ENCODE measurements at places on chromosomes 12 and 14. TPM values are rescaled to one million over a fixed set of nuclear protein-coding genes. Genes with fewer than 3 reads are reported as not detected.

DNA sequence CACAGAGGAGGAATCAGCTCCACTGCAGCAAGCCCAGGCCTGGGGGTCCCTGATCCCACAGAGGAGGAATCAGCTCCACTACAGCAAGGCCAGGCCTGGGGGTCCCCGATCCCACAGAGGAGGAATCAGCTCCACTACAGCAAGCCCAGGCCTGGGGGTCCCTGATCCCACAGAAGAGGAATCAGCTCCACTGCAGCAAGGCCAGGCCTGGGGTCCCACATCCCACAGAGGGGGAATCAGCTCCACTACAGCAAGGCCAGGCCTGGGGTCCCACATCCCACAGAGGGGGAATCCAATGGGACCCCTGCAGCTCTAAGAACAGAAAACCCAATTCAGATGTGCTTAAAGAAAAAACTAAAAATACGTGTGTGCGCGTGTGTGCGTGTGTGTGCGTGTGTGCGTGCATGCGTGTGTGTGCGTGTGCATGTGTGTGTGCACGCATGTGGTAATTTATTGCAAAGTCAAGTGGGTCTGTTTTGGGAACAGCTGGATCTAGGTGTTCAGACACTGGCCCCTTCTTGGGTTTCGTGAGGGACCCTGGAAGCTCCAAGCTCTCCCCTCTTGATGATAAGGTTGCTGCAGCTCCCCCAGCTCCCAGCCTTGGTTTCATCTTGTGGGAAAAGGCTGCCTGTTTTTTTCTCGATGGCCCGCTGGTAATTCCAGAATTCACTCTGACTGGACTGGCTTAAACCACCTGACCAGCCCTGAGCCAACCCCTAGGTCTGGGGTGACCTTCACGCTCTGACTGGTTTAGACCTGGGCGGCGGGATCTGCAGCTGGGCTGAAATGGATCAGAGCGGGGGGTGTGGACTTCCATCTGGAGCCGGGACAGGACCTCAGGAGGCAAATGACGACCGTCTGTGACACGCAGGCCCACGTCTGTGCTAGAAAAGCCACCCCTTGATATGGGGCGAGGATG is 47.1 kb downstream of the GALNT9 start:
- DNase-seq = no peak

DNA sequence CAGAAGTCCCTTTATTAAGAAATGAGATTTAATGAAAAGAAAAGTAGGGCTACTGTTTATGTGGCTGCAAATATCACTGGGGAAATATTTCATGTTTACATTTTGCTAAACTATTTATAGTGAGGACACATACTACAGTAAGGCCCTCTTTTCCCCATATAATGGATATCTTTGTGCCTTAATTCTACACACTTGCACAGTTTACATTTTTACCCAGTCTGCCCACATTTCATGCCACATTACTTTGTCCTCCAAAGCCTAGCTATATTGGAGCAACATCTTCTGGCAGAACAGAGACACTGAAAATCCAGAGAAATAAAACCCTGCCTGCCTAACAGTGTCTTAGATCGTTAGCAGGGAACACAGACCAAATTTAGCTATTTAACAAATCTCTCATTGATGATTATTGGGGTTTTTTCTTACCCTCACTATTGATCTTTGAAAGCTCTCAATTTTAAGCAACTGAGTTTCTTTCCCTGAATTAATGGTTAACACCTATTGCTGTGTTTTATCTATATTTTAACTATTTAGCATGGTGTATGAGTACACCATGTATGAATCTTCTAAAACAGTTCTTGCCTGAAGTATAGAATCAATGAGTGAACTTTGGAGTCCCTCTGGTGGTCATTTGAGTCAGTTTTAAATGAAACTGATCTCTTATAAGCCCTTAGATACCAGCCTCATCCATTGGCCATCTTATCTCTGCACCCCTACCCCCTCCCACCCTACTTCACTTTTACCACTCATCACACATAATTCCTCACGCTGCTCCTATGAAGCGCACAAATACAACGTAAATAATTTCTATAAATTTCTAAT is 170.2 kb downstream of the BCAT1 start:
- DNase-seq = no peak

DNA sequence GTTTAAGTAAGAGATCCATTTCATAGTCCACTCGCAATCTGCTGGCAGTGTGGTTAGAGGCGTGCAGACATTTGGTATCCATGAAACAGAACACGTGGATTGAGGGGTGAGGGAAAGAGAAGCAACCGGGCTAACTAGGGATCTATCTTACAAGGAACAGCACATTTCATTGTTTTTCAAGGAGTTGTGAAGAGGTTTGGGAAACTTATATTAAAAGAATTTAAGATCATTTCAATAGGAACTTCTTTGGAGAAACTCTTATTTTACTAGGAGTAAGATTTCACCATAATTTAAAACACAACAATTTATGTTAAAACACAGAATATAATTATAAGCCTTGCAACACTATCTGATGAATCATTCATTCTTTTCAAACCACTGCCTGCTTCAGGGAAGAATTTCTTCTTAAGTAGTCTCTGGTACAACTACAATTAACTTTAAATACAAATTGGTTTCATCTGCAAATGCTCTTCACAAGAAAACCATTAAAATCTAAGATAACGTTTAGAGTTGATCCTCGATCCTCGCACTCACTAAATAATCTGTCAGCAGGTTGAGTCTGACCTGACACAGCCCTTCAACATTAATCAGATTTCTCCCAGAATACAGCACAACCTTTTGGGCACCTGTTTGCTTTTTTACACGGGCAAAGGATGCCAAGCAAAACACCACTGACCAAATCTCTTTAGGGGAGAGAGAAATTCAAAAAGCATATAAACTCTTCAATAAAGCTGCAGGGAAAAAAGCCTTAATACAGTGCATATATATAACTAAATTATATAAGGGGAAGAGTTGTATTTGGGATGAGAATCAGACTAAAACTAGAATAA is 27.3 kb downstream of the PPTC7 start:
- DNase-seq = no peak

GRCh38 chr14:59275668-59276067 is 87.2 kb downstream of the DAAM1 start:
- DNase-seq = peak; percentile 75

KERA gene
- total RNA-seq = not detected

TMEM132C gene
- total RNA-seq = not detected

WNT5B gene
- 0.52 TPM for total RNA-seq

All from HCT116 (cell line).